CD4-positive, alpha-beta T cell treated with Interleukin-2 at 100 ng/mL for 4 hours (primary cell): ENCODE measurements at places on chromosomes 2 and 18.

DNA sequence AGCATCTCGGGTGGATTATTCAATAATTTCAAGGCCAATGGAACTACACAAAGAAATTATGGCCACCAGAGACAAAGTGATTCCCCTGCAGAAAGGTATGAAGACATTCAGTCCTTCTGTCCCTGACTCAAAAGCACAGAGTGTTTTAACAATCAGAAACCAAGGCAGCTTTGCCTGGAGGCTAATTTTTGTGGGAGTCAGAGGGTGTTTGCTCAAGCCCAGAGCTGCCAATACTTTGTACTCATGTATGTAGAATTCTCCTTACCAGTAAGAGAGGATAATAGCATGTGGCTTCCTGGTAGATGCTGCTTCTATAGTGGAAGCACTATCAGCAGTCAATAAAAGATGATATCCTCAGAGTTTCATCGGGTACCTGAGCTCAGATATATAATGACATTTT is 178.4 kb downstream of the KCNE4 start:
- DNase-seq, result no peak

DNA sequence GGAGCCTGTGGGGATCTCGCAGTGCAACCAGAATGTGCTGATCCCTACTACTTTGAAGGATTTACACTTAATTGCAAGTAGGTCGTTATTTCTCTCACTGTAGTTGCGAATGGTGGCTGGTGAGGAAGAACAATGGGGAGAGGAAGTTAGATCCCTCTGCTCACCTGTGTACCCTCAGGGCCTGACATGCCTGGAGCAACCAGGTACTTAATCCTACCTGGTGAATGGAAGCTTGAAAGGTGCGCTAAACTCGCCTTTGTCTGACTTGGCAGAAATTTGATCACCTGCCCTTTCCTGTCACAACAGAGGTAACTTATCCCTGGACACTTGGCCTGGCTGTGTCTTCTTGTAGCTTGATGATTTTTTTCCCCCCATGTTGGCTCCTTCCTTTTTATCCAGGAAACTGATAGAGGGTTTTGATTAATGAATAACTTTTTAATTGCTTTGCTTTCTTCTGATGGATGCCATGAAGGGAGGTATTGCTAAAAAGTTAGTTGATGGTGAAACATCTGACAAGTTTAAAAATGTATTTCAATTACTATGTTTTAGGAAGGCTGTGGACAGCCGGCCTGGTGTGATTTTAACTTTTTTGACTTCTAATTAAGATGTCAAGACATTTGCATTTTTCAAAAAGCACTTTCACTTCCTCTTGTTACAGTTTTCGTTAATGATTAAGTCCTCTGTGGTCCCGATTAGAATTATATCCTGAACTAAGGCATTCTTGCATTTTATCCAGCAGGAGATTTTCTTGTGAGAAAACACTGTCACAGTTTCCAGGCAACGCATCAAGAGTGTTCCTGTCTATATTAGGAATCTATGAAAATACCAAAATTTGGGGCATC is 9.2 kb downstream of the SGPP2 start:
- DNase-seq, result no peak

- DNase-seq, result no peak
Measured at GRCh38 chr18:2172881-2173280, 398.4 kb downstream of the METTL4 start.

DNA sequence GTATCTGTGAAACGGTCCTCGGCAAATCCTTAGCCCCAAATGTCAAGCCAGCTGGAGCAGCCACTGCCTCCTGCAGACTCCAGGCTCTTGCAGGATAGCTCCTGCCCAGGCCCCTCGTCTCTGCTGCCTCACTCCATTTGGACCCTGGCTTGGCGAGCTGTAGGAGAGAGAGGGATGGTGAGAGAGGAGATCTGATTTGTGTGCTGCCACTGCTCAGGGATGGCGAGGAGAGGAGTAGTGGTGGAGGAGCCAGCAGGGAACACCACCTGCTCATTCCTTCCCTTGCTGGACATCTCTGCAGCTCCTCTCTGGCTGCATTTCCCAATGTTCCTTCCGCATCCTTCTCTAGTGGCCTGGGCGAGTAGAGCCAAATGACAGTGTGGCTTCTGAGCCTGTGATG is 109.1 kb upstream of the NCK2 start:
- DNase-seq, result no peak

GRCh38 chr18:43054815-43055519 is 60.5 kb downstream of the RIT2 start:
- no peak for DNase-seq

GRCh38 chr2:45483997-45484396 is 127.1 kb downstream of the SRBD1 start:
- no peak for DNase-seq

- no peak for DNase-seq
Measured at GRCh38 chr2:17101596-17101995, 416.6 kb downstream of the RAD51AP2 start.

DNA sequence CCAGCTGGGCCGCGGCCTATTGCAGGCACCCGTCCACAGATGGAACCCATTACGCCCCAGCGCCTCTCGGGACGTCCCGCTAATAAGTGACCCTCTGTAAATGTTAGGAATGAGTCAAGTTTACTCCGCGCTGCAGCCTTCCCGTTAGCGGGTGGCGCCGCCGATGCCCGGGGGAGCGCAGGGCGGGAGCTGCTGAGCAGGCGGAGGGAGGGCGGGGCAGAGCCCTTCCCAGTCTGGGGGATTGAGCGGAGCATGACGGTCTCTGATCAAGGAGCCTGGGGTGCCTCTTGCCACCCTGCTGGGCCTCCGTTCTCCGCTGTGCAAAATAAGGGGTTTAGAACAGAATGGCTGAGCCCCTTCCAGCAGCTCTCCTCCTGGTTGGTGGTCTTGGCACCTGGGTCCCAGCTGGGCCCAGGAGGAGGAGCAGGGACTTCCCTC is 10.5 kb downstream of the CROCC2 start:
- no peak for DNase-seq

DNA sequence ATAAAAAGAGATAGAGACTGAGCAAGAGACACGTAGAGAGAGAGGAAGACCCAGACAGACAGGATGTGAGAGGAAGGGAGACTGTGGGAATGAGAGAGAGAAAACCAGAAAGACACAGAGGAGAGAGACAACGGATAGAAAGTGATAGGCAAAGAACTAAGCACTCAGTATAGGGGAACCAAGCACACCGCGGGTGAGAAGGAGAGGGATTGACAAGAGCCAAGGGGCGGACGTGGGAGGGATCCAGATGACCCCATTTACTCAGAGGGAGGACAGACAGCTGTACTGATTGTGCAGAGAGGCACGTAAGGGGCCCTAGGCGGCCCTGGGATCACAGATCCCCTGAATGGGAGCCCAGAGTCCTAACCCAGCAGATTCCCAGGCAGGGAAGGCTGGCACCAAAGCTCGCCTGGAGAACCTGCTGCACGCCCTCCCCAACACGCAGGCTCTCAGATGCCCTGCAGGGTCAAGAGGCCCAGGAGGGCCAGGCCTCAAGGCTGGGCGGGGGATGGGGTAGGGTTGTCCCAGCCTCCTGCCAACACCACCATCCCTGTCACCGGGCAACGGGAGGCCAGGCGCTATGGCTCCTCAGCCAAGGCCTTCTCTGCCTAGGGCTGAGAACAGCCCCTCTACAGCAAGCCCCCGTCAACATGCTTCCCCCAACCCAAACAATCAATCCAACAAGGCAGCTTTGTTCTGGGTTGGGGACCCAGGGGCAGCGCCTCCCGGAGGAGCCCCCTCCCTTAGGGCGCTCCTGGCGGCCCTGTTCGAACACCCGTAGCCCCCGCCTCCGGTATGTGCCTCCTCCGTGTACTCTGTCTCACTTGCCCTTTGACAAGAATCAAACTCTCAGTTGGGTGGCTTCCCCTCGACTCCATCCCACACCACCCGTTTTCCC is 579 bp downstream of the LOXL3 start:
- DNase-seq, result no peak

GRCh38 chr2:104862058-104862941 is 8.4 kb downstream of the POU3F3 start:
- no peak for DNase-seq

DNA sequence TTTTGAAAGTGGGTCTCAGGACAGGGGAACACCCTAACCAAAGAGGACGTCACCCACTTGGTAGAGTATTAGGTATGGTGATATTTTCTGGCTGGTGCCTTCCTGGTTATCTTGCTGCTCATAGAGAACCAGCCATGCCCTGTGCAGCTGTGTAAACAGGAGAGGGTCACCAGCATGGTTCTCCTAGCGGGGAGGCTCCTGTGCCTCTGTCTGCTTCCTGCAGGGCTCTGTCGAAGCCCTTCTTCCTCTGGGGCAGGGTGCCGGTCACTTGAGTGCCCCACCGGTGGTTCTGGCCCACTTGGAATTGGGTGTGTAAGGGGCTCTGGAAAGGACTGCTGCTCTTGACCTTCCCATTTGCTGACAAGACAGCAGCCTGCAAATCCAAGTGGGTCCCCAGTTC is 131.6 kb upstream of the MSH6 start:
- DNase-seq, result no peak

- no peak for DNase-seq
Measured at GRCh38 chr2:27955384-27956161, 65.0 kb downstream of the BABAM2 start.

- no peak for DNase-seq
Measured at GRCh38 chr2:32594573-32594972, 33.3 kb upstream of the TTC27 start.

DNA sequence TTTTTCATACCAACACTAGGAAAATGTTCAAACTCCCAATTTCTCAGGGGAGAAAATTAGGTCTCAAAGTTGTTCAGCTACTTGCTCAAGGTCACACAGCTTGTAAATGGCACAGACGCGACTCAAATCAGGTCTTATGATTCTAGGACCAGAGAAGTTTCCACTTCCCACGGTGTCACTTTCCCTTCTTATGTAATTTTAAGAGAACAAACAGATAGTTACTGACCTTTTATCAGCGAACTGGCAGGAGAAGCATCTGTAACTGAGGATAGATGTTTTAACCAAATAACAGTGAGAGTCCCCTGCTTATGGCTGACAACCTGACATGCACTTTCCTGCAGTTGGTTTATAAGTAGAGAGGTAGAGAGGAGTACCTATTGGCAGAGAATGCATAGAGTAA is 2.1 kb upstream of the KCNJ3 start:
- no peak for DNase-seq

DNA sequence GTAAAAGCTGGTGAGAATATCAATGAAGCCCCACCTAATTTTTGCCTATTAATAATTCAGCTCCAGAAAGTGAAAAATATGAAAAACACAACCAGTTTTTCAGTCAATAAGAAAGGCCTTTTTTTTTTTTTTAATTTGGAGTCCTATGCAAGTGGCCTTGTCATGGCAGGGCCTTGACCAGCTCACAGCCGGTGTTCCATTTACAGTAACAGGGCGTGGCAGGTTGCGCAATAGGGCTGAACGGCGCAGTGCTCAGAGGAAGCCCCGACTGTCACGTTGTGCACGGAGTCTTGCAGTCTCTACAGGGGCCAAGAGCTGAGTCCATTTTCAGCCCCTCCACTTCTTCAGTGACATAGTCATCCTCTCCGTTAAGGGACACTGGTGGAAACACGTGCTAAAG is 184.1 kb upstream of the FN1 start:
- no peak for DNase-seq

DNA sequence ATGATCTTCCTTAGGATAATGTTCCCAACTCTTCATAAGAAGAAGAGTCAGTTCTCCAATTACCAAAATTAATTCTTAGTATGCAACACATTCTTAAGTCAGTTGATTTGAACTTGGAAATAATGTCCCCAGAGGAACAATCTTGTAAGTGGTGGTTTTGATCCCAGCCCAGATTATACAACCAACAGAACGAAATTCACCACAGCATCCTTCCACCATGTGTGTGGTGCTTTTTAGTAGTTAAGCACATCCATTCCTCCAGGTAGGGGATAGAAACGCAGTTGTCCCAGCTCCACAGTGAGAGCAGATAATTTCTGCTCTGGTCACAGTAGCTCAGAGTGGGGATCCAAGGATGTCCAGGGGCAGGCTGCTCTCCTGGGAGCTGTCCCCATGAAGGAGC is 161.7 kb upstream of the SLC39A10 start:
- no peak for DNase-seq

- no peak for DNase-seq
Measured at GRCh38 chr2:11250400-11251196, 93.8 kb downstream of the ROCK2 start.

GRCh38 chr2:184779777-184780176 is 181.4 kb downstream of the ZNF804A start:
- DNase-seq, result no peak
